ENCODE measurements at places on chromosomes 12 and 14. TPM values are rescaled to one million over a fixed set of nuclear protein-coding genes. Genes with fewer than 3 reads are reported as not detected.

DNA sequence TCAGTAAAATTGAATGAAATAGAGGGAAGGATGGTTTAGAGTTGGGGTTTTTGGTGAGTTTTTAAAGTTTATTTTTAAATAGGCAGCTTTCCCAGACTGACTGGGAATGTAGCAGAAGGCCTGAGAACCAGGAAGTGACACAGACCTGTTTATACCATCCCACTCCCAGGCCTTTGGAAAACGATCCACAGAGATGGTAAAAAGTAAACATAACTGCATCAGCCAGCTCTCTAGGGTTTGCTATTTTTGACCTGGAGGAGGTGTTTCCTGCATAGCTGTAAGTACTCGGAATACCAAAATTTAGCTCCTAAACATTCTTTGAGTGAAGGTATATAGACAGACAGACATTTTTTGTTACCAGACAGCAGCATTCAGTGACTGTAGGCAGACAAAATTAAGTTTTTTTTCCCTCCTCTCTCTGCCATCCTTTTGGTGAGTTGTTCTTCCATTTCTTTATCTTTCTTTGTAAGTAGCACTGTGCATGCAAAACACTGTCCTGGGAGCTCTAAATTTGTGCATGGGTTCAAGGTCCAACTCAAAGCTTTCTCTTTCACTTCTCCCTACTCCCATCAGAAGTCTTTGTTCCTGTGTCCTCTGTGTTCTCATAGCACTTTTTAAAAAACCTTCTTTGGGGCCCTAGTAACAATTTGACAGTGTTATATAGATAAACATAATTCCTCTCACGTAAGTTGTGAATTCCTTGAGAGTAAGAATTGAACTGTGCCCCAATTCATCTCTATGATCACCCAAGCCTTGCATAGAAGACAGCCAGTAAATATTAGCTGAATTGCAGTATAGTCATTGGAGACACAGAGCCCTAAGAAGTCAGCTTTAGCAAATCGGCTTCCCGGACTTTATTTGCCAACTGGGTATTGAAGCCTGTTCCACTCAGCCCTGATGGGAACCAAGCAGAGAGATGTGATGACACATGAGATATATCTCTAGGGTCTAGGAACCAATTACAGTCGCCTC is 37.4 kb downstream of the SUSD6 start:
- DNase-seq = no peak

- DNase-seq = no peak
Measured at GRCh38 chr12:67920413-67920812, 68.8 kb upstream of the IFNG-AS1 start.

The CTSG gene
- polyA plus RNA-seq = not detected

The KRT71 gene
- polyA plus RNA-seq = not detected

DNA sequence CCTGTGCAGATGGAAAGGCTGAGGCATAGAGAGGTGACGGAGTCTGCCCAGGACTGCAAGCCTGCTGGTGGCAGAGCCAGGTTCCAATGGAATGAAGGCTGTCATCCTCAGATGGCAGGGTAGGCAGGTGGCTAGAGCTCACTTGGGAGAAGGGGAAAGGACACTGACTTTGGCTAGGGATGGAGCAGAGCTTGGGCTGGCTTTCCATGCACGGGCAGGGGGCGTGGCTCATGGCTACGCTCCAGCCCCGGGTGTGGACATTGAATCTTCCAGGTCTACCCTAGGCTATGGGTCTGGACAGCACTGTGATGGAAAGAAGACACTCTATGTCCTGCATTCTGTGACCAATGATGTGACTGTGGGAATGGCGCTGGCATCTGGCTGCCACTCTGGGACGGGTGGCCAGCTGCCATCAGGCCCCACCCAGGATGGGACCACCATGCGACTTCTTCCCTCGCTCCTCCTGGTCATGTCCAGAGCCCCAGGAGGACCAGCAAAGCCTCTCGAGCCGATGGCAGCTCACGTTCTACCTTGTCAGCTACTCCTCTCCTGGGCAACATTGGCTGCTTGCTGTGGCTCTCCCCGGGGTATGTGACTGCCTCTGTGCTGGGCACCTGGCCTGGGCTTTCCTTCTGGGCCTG is 398.7 kb downstream of the TMEM121 start:
- no peak for DNase-seq

DNA sequence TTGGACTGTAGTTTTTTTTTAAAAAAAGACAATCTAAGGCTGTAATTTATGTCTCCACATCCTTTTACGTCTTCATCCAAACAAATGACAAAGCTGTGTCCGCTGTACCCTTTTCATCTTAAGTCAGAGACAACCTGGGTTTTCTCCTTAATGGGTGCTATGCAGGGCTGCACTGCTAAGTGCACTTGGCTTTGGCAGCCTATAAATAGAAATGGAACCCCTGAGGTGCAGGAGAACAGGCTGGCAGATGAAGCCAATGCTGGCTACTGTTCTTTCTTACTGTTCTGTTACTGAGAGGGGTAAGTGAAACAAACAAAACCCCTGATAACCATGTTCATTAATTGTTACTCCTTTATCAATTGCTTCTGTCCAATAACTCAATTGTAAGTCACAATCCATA is 47.1 kb upstream of the KICS2 start:
- no peak for DNase-seq

The SCNN1A gene
- 13.2 TPM for polyA plus RNA-seq
